GM04504 (cell line): ENCODE measurements at places on chromosomes 7 and 10.

GRCh38 chr10:11329062-11329673 lies 282.3 kb downstream of the USP6NL start:
- DNase-seq, result no peak

DNA sequence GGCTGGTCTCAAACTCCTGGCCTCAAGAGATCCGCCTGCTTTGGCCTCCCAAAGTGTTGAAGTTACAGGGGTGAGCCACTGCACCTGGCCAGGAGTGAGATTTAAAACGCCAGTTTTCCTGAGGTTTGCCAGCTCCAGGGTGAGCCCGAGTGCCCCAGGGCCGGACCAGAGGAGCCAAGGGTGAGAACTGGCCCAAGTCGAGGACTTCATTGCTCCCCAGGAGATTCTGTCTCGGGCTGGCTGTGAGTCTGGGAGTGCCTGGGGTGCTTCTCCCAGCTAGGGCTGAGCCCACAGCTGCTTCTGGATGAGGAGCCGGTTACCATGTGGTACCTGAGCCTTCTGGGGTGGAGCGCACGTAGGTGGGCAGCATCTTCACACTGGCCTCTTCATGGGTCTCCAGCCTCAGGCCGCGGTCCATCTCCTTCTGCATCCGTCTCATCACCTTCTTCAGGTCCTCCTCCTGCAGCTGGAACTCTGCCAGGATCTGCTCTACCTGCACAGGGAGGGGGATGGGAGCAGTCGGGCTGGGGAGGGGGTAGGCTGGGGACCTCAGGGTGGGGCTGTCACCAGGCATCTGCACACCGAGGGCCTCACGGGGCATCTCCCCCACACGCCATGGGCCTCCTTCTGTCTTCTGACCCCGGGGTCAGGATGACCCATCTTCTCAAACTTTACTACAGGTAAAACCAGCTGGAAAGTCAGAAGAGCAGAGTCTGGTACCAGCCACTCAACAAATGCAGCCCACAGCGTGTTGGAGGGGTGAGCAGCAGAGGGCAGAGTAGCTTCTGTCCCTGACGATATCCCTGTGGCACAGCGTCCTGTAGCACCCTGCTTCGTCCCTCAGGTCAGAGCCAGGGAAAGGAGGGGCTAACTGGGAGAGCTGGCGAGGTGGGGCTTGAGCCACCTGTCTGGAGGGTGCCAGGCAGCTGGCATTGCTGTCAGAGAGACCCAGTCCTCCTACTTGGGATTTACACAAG lies 12.1 kb upstream of the MYL7 start:
- DNase-seq, result no peak

DNA sequence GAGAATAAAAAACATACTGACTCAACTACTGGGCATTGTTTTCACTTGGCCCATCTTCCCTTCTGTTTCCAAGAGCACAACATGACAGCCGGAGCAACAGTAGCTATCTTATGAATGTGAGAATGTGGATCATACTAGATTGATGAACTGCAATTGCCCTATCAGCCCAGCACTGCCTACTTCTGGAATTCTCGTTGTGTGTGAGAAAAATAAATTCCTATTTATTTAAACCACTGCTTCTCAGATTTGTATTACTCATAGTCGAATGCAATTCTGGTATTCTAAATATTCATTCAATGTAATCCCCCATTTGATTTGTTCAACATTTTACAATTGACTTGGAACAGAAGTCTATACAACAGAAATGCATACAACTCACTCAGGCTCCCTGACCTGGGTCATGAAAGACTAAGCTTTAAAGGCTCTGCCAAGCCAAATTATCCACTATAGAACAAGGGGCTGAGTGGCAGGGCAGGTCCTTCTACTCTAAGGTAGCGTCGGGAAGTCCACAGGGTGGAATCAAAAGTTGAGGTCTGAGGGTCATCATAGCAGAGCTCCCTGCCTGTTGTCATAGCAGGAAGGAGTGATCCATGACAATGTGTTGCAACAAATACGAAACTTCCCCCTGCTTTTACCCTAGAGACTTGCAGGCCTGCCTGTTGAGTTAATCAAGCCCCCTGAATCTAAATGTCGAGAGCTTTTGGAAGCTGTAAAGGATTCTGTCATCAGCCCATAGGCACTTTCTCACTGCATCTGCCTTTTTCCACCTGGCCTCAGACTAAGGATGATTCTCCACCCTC lies 12.4 kb upstream of the JAZF1 start:
- DNase-seq, result no peak

- DNase-seq, result no peak
Observed at GRCh38 chr10:66983475-66983818, 57.6 kb downstream of the LRRTM3 start.

DNA sequence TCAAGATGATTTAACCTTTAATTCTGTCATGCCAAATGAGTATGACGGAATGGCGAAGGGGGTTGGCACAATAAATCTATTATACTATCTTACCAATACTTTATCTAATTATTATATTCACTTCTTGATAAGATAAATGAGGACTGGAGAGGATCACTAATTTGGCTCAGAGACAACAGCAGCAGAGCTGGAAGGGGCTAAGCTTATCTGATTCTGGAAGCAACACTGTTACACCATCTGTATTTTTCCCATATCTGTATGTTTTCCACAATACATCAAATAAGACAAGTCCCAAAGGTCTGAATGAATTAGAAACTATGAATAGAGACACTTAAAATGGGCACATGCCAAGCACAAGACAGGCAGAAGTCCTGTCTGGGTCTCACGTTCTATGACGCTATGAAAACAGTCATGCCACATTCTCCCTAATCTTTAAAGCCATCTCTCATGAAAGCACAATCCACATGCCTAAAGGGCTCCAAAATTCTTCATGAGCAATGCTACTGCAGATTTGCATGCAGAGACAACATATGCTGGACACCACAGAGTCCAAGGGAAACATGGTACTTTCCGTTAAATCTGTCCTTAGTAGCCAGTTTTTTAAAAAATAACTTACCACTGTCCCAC lies 88.3 kb downstream of the SLC25A13 start:
- no peak for DNase-seq
